Activated T-cell treated with anti-CD3 and anti-CD28 coated beads, Interleukin-2, amount 50 U/mL, for 72 hours (primary cell): ENCODE measurements at places on chromosomes 7 and 10. TPM values are rescaled to one million over a fixed set of nuclear protein-coding genes. Genes with fewer than 3 reads are reported as not detected.

The POLR3A gene
- total RNA-seq, result 22.4 TPM

The CYP2C9 gene
- total RNA-seq, result not detected

DNA sequence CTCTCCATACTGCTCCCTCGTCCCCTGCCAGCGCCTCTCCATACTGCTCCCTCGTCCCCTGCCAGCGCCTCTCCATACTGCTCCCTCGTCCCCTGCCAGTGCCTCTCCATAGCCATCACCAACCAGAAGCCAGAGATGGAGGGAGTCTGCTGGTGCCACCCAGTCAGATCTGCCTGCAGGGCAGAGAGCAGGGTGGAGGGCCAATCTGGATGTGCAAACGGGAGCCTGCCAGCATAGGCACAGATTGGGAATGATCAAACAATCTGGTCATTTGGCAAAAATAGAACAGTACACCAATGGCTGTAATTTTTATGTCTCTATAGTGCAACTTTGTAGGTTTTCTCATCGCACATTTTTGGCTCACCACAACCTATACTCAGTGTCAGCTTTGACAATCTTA lies 76.9 kb upstream of the LRRC4 start:
- no peak for DNase-seq

The EEPD1 gene
- 1.2 TPM for total RNA-seq

The OR9A2 gene
- total RNA-seq, result 0.32 TPM

GRCh38 chr10:110356628-110357245 lies 52.0 kb upstream of the SMNDC1 start:
- DNase-seq, result peak; percentile 89

DNA sequence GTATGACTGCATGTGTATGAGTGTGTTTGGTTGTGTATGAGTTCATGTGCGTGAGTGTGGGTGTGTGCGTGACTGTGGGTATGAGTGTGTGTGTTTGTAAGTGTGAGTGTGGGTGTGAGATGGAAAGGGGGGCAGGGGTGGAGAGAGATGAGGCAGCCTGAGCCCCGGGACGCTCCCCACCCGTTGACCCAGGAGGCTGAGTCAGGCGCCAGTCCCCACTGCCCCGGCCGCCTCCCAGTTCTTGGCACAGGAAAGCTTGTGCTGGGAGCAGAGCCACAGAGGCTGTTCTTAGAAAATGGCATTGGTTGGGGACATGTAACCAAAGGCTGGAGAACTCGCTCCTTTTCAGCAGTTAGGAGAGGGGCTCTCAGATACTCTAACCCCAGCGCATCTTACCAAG lies 27.8 kb upstream of the NUB1 start:
- no peak for DNase-seq

GRCh38 chr10:100338434-100339036 lies 8.5 kb upstream of the SCD start:
- DNase-seq, result peak; percentile 84

DNA sequence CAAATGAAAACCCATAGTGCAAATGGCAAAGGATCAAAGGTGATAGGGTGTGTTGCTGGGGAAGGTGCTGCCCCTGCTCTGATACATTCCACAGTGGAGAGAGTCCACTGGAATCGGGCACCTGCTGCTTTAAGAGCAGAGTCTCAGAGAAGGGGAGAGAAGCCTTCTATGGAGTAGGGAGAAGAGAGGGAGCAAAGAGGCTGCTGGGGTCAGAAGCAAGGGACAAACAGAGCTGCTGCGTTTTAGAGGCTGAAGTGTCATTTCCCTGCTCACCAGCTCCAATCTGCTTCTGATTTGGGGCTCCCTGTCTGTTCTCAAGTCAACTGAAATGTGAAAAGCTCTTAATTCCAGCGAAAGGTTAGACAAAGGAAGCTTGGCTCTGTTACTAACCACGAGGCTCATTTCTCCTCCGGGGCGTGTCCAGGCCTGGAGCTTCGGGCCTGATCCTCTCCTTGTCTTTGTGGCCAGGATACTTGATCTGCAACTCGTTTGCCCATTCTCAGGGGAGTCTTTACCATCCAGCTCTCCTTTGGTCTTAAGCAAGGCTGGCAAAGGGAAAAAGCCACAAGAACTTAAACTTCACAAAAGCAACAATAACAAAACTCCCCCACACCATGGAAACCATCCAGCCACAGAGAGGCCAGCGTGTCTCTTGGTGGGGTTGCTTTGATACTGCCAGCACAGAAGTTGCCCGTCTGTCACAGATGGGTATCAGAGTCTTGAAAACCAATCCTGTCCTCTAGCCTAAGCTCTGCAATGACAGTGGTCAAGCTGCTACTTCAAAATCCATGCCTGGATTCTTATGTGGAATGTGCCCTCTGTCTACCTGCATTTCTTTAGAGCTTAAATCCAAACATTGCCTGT lies 692.6 kb downstream of the SUGCT start:
- DNase-seq, result no peak

GRCh38 chr10:132880128-132880981 lies 62.0 kb downstream of the CFAP46 start:
- DNase-seq, result no peak

GRCh38 chr10:110456523-110457091 lies 41.1 kb upstream of the DUSP5 start:
- DNase-seq, result no peak
